ENCODE measurements at places on chromosomes 7 and 10.

DNA sequence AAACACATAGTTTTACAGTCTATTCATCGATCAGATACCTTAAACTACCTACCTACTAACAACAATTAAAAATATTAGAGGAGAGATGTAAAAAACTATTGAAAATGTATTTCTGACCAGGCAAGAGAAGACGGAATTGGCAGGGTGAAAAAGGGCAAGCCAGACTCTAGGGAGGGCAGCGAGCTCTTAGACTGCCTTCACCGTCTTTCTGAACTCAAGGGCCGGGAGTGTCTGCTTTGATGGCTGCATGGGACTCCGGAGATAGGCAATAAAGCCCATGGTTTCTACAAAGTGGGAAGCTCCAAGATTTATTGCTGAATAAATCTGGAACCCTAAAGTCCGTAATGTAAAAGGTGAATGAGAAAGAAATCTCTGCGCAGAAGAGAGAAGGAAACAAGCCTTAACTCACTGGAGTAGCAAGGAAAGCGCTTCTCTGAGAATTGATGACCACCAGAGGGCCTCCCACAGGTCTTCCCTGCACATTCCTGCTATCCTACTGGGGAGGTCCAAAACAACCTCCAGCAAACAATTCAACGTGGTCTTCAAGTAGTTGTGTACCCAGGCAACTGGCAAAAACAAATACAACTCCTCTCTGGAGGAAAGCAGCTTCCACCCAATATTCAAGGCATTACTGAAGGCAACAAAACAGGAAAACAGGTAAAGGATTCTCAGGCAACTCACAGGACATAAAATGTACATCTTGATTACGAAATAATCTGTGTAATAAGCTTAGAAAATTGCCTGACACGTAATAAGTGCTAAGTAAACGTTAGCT, 181.3 kb downstream of the SDK1 start:
- DNase-seq = no peak

DNA sequence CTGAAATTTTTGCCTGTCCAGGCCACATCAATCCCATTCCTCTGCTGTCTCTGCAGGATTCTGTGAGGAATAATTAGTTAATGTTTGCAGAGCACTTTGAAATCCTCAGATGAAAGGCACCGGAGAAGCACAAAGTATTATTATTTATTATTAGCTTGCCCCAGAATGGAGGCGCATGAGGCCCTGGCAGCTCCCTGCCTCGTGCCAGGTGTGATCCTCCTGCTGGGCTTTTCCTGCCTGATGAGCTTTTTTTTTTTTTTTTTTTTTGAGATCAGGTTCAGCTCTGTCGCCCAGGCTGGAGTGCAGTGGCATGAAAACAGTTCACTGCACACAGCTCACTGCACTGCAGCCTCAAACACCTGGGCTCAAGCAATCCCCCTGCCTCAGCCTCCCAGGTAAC, 65.2 kb downstream of the TCF7L2 start:
- DNase-seq = no peak

DNA sequence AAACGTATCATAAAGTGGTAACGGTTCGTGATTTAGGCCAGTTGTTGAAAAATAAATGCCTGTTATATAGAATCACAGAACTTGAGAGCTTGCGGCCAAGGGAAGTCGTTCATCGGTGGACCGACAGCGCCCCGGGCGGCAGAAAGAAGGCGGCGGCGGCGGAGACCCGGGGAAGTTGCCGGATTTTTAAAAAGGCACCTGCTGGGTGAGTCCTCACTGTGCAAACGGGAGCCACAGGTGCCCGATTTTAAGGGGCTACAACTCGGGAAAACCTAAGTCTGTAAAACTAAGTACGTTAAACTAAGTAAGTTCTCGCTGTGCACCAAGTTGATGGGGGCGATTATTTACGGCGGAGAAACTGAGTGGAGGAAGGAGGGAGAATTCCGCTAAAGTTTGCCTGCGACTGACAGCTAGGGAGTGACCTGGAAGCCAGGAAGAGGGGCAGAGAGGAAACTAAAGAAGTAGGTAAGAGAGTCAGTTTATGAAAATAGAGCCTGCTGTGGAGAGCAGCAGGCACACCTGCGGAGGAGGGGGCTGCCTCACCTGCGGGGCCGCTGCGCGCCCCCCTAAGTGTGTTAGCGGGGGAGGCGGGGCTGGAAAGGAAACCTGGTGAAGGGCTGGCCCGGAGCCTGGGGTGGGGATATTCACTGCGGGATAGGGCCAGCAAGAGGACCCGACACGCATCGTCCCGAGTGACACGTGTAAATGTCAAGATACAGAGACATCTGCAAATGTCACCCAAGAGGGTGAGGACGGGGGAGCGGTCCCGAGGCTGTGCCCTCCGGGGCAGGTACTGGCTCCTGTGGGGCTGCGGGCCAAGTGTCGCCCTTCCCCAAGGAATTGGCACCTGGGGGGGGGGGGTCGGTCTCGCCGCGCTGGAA, 996 bp downstream of the ADAM12 start:
- no peak for DNase-seq

DNA sequence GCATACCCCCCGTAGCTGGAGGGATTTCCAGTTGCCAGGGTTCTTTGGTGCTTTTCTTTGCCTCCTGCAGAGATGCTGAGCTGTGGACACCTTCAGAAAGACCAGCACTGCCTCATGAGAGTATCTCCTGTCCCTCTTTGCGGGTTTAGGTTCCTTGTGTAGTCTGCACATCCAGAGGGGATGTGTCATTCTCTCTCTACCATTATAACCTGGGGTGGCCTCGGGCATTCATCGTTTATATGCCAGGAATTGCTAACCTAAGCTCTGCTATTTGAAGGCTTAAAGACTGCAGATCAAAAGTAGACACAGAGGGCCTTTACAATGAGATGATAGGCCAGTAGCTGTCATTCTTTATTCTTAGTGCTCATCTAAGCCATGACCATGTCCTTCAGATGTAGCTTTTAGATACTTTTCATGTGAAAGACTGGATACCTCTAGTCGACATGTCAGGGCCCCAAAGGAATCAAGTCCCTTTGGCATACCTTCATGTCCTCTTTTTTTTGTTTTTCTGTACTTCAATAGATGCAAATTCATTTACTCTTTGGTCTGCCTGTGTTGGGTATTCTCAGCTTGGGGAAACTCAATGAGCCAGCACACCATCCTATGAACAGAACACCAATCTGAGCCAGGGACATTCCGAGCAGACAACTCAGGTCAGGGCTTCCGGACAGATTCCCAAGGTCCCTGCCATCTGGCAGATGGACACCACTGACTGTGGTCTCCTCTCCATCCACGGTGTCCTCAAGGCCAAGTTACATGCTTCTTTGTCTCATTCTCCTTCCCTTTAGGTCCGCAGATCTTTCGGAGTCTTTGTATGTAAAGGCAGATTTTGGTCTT, 129.3 kb downstream of the NRF1 start:
- DNase-seq = no peak

- no peak for DNase-seq
Measured at GRCh38 chr7:11750191-11750590, 81.8 kb downstream of the THSD7A start.

DNA sequence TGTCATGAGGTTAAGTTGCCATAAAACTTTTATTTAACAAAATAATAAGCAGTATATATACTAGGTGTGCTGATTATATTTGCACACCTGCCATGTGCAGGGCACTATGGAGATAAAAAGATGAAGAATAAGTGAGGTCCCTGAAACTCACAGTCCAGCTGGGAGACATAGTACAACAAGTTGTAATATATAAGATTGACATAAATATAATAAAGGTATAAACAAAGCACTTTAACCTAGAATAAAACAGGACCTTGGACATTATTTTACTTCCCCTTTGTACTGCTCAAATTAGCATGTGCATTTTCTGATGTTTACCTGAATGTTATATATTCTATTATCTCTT, 6.2 kb downstream of the STK17A start:
- no peak for DNase-seq

DNA sequence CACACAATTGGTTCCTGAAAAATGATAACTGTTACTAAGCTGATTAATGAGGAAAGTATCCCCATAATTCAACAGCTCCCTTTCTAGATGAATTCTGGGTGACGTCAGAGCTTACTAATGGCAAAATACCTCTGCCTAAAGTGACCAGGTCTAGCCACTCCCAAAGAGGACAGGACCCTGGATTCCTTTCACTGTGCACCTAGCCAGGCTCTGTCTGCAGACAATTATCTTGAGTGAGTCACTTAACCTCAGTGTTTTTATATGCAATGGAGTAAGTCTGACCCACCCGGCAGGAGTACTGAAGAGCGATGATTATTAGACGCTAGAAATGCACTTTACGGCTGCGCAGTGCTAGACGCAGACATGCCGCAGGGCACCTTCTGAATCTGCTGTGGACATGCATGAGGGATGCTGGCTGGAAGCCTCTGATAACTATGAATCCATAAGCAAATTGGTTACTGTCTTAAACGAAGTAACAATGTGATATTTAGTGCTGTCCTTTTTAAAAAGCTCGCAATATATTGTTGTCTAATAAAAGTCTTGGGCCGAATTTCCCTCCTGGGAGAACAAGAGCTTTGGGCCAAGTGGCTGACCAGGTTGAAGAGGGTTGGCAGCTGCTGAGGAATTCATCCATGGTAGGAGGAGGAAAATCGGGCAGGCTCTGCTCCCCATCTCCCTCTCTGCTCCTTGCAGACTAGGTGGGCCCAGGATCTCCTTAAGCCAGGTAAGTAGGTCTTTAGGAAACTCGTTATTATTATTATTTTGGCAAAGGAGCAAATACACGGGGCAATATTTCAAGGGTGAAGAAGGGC, 4.6 kb upstream of the INPP5A start:
- DNase-seq = no peak

GRCh38 chr7:33903791-33904680, 1.3 kb upstream of the BMPER start:
- no peak for DNase-seq

DNA sequence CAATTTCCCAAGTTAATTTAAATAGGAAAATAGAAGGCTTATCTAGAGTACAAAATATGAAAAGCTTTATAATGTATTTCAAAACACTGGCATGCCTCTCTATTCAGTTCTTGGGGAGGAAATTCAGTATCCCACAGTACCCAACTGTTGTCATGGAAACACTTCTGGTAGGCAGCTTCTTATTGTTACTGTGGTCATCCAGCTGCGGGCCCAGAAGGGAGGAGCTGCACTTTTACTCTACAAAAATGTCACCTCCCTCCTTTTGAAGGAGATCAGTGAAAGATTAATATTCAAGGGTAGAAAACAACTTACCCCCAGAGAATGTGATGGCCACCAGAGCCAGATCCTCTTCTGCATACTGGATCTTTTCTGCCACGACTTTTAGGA, 202.8 kb downstream of the RAPGEF5 start:
- no peak for DNase-seq

DNA sequence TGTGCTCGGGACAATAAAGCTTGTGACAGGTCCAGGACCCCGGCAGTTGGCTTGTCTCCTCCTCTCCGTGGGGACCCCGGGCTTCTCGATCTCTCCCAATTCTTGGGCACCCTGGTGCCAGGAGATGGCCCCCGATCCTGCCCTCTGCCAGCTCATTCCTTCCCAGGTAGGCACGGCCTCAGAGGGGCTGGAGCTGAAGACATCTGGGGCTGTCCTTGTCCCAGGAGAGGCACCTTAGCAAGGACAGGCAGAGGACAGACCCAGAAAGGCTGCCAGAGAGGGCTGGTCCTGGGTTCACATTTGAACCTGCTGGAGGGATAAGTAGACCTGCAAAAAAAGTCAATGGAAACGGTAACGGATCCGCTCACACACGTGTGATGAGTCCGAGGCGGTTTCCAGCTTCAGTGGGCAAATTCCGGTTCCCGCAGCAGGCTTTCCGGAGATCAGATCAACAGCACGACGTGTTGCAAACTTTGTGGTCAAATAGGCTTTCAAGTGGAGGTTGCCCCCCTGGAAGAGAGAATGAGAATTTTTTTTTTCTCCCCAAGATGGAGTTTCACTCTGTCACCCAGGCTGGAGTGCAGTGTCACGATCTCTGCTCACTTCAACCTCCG, 47.7 kb upstream of the GTF2IRD1 start:
- no peak for DNase-seq

GRCh38 chr10:624605-625332, 64.7 kb downstream of the DIP2C start:
- DNase-seq = no peak

GRCh38 chr7:126840869-126841268, 411.9 kb downstream of the GRM8 start:
- no peak for DNase-seq

DNA sequence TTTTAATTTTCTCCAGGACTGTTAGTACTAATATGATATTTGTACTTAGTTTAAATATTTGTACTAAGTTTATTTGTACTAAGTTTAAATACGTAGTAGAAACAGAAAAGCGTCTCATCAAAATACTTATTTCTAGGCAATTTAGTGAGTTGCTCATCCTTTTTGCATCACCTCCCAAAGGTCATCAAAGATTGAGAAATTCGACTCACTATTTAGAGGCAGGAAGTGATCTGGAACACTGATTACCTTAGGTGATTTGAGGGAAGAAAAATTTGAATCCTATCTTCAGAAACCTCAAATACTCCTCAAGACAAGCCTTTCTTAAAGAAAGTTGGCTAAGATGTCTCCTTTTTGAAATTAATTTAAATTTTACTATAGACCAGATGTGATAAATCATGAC, 14.5 kb downstream of the WNT16 start:
- no peak for DNase-seq

GRCh38 chr10:111656066-111656465, 527.5 kb downstream of the GPAM start:
- DNase-seq = no peak

- DNase-seq = no peak
Measured at GRCh38 chr7:111083413-111083812, 7.5 kb upstream of the LRRN3 start.

GRCh38 chr10:4512196-4512595, 313.8 kb upstream of the AKR1E2 start:
- DNase-seq = no peak

DNA sequence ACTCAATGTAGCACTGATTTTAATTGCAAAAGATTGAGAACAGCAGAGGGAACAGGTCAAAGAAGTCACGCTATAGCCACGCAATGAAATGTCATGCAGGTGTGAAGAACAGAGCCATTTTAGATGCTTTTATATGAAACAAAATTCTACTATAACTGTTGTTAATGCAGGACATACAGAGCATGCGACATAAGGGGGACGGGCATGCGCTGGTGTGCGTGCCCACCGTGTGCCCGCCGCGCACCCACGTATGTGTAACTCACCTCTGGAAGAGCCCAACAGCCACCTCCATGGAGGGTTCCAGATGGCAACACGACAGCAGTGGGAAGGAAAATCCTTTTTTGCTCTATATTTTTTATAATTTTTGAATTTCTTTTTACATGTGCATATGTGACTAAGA, 410.0 kb upstream of the RNF32 start:
- no peak for DNase-seq

DNA sequence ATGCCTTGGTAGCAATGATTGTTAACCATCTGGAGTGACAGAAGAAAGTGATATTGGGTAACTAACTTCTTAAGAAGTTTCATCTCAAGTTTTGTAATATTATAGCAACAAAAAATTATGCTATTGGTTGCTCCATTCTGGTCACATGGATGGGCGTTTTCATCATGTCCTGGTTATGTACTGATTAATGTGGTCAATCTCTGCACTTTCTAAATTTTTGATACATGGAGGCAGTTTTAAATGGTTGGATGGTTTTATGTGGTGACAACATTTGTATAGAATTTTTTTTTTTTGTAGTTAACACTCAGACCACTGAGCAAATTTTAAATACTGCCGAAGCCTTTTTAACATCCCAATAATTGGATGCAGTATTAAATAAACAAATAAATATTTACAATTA, 55.2 kb upstream of the CCAR1 start:
- DNase-seq = no peak

- DNase-seq = no peak
Measured at GRCh38 chr10:82817676-82818422, 942.9 kb downstream of the NRG3 start.

All from cortex of kidney (tissue), 1 donor.